ENCODE measurements at places on chromosomes 4 and X.

DNA sequence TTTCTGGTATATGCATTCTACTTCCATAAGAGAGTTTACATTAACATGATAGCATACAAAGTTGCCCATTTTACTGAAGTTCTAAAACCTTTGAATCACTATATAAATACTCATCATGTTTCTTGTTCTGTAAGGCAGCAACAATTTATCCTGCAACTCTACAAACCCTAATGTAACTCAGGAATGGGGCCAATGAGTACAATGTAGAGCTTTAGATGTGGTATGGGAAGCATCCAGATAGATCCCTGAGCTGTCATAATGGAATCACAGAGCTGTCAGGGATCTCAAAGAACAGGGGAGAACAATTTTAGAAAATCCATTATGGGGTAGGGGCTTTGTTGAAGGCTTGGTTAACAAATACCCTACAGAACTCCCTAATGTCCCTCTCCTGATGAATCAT is 88.5 kb downstream of the DCUN1D4 start:
- DNase-seq: peak; percentile 70

DNA sequence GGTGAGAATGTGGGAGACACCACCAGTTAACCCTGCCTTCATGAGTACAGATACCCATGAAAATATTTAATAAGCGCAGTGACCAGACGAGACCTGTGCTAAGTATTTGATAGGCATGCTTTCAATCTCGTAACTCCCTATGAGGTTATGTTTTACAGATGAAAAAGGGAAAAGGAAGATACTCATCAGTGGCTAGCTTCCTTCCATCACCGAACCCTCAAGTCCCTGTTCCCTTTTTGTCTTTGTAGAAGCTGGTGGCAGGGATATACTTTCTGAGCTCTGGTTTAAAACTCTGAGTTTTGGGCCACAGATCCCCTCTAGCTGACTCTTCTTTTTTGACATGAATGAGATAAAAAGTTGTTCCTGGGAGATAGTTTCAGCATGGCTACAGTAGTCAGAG is 26.3 kb downstream of the AFF1 start:
- no peak for DNase-seq

DNA sequence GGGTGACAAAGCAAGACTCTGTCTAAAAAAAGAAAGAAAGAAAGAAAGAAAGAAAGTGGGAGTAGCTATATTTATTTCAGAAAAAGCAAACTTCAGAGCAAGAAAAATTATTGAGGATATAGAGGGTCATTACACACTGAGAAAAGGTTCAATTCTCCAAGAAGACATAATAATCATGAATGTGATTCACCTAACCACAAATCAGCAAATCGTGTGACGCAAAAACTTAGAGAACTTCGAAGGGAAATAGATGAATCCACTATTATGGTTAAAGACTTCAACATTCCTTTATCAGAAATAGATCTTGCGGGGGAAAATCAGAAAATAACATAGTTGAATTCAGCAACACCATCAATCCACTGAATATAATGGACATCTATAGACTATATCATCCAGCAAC is 219.3 kb upstream of the LDB2 start:
- no peak for DNase-seq

- peak; percentile 18 for DNase-seq
These were observed 44.7 kb downstream of the SLC10A7 start for GRCh38 chr4:146477054-146477453.

- no peak for DNase-seq
These were observed 199.8 kb upstream of the GATB start for GRCh38 chr4:151960449-151961230.

DNA sequence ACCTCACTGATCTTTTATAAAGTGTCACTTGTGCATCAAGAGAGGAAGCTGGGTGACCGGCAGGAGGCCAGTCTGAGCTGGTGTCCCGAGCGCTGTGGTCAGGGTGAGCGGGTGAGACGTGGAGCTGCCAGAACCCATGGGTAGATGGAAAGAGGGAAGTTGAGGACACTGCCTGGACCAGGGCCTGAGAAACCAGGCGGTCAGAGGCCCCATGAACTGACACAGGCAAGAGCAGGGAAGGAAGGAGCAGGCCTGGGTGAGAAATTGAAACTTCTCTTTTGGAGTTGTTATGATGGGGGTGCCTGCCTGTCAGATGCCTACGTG is 192.6 kb downstream of the AFAP1 start:
- DNase-seq: no peak

DNA sequence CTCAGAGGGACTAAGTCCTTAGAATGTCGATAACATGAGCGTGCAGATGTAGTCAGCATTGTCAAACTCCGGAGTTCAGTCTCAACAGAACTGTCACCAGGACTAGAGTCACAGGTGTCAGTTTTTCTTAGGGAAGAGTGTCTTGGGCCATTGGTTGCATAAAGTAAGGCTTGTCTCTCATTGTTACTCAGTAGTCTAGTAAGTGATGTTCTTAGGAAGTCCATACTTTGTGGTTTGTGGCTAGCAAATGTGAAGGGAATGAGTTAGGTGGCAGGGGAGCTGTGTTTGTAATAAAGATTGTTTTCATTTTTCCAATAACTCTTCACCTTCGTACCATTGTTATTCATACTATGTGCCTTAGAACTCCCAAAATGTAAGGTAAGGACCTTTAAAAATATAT is 119.6 kb downstream of the AFF2 start:
- DNase-seq: peak; percentile 33

- DNase-seq: no peak
These were observed 82.9 kb downstream of the DKK2 start for GRCh38 chr4:106953036-106953705.

GRCh38 chr4:98639523-98639922 is 18.9 kb downstream of the TSPAN5 start:
- DNase-seq: no peak

GRCh38 chrX:32155044-32155638 is 1056.2 kb downstream of the DMD start:
- DNase-seq: peak; percentile 7

GRCh38 chr4:63211776-63212479 is 1197.3 kb downstream of the TECRL start:
- peak; percentile 42 for DNase-seq

GRCh38 chr4:98573791-98574190 is 84.6 kb downstream of the TSPAN5 start:
- no peak for DNase-seq

GRCh38 chr4:103904123-103904522 is 184.3 kb upstream of the TACR3 start:
- no peak for DNase-seq

DNA sequence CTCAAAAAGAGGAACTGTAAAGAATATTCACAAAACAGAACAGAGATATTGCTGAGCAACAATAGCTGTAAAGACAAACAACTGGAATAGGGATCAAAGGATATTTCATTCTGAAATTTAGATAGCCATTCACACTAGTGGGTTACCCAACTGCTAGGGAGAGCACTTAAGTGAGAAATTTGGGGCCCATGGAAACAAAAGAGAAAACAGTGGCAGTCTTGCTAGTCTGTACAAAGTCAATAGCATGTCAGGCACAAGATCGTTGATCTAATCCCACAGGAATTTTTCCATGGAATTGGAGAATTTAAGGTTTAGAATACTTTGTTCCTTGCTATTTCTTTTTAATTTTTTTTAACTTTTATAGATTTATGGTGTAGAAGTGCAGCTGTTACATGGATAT is 467.0 kb downstream of the PCDH18 start:
- peak; percentile 50 for DNase-seq

DNA sequence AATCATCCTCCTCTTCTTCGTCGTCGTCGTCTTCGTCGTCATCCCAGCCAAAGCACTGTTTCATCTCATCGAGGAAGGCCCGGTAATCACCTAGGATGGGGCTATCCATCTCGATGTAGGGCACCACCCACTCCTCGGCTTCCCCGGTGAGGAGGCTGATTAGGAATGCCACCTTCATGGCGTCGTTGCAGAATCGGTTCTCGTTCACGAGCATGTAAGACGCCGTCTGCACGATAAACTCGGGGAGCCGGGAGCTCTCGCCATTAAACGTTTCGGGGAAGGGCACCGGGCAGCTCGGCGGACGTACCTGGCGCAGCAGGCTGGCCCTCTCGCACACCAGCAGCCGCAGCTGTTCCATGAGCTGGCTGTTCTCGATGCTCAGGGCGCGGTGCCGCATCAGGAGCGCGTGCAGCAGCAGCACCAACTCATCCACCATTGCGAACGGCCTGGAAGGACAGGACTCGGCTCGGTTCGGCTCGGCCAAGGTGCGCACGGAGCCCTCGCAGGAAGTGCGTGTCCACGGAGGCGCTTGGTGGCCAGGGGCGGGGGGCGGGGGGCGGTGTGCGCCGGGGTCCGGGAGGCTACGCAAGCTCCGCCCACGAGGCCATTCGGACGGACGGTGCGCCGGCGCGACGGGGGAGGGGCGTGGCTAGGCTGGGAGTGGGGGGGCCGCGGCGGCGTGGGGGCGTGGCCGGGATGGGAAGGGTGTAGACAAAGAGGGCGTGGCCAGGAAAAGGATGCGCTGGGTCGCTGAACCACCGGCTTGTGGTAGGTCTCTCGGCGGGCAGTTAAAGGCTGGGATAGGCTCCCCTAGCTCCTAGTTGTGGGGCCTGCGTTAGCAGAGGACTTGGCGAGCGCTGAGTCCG is at the start of gene LDOC1:
Gene LDOC1, minus strand, starts transcription at position 544 of the 866 bp plus-strand sequence. Its CDS starts 108 bp downstream, at position 436.
- peak; percentile 90 for DNase-seq

DNA sequence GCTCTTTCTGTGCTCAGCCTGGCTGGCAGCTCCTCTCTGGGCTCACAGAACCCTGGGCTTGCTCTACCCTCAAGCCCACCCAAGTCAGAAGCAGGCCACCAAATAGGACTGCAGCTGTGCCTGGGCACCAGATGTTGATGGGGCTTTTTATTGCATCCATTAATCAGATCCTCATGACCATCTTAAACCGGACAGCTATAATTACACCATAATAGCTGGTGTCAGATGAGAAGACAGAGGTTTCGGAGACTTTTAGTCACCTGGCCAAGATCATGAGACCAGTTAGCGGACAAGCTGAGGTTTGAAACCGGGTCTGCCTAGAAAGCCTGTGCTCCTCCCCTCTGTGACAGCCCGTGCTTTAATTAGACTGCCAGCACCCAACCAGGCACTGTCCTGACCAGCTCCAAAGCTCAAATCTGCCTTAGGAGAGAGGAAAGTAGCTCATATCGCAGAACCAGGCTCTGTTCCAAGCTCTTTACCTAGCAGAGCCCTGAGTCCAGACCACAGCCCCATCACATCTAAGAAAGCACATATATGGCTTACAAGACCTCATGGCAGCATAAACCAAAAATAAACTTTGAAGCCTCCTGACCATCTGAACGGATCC is 88.9 kb downstream of the JAKMIP1 start:
- DNase-seq: no peak

- no peak for DNase-seq
These were observed 58.1 kb downstream of the NIPAL1 start for GRCh38 chr4:48074657-48075056.

- DNase-seq: peak; percentile 73
These were observed 118.7 kb upstream of the ANXA3 start for GRCh38 chr4:78432896-78433295.

DNA sequence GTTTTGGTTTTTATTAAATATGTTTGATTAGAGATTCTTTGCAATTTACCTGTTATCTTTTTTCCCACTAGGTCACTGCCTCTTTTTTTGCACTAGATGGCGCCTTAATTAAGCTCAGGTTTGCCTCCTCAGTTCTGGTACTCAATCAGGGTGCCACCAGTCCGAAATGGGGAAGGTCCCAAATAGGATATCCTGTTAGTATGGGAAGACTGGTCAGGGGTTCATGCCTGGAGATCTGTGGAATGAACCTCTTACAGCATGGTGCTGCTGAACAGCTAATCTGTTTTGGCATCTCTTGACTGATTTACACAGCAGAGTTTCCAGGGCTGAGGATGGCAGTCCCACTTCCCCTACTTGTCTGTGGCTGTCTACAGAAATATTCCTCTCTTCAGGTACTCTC is 24.2 kb upstream of the VSIG1 start:
- DNase-seq: peak; percentile 20

All from astrocyte of the hippocampus (primary cell).